Smooth muscle cell of the pulmonary artery (primary cell): ENCODE measurements at places on chromosomes 16 and 17. TPM values are rescaled to one million over a fixed set of nuclear protein-coding genes. Genes with fewer than 3 reads are reported as not detected.

The HBA2 gene
- total RNA-seq, result not detected in 2 replicates

The NGFR gene
- total RNA-seq, result 0.33 and 0.56 TPM in 2 replicates

The ZFP90 gene
- total RNA-seq, result 28.1 and 33.4 TPM in 2 replicates

The GGA2 gene
- 25.2 and 27.7 TPM in 2 replicates for total RNA-seq

The ELMO3 gene
- total RNA-seq, result 0.26 and 0.76 TPM in 2 replicates

The BRD7 gene
- total RNA-seq, result 33.0 and 33.4 TPM in 2 replicates

The BLTP2 gene
- total RNA-seq, result 164 and 202 TPM in 2 replicates

The FZD2 gene
- total RNA-seq, result 27.6 and 32.5 TPM in 2 replicates

The MAF gene
- 1.6 and 10.1 TPM in 2 replicates for total RNA-seq

The ANKFY1 gene
- total RNA-seq, result 58.6 and 66.1 TPM in 2 replicates

The MEOX1 gene
- total RNA-seq, result 0.07 TPM in 1 of 2 replicates, not detected in the other

The DOC2A gene
- 0.20 and 0.33 TPM in 2 replicates for total RNA-seq

The SLC6A2 gene
- not detected in 2 replicates for total RNA-seq

The CCL5 gene
- 0.07 TPM in 1 of 2 replicates, not detected in the other for total RNA-seq

The PSME3 gene
- total RNA-seq, result 60.6 and 62.2 TPM in 2 replicates

The FOXL1 gene
- total RNA-seq, result 16.4 and 17.4 TPM in 2 replicates

The CALB2 gene
- total RNA-seq, result 0.46 and 1.3 TPM in 2 replicates

The BAIAP3 gene
- 1.2 and 1.3 TPM in 2 replicates for total RNA-seq

The BEAN1 gene
- total RNA-seq, result 0.07 and 0.13 TPM in 2 replicates

The ATF7IP2 gene
- total RNA-seq, result 2.8 and 4.6 TPM in 2 replicates

The TP53TG3C gene
- total RNA-seq, result not detected in 2 replicates

The ZMYND15 gene
- total RNA-seq, result 0.07 and 0.10 TPM in 2 replicates

The ARL16 gene
- total RNA-seq, result 17.1 and 18.2 TPM in 2 replicates
